ENCODE measurements at places on chromosomes 7 and 10.

GRCh38 chr7:73515178-73515577 is 6.9 kb downstream of the BAZ1B start:
- DNase-seq = no peak

DNA sequence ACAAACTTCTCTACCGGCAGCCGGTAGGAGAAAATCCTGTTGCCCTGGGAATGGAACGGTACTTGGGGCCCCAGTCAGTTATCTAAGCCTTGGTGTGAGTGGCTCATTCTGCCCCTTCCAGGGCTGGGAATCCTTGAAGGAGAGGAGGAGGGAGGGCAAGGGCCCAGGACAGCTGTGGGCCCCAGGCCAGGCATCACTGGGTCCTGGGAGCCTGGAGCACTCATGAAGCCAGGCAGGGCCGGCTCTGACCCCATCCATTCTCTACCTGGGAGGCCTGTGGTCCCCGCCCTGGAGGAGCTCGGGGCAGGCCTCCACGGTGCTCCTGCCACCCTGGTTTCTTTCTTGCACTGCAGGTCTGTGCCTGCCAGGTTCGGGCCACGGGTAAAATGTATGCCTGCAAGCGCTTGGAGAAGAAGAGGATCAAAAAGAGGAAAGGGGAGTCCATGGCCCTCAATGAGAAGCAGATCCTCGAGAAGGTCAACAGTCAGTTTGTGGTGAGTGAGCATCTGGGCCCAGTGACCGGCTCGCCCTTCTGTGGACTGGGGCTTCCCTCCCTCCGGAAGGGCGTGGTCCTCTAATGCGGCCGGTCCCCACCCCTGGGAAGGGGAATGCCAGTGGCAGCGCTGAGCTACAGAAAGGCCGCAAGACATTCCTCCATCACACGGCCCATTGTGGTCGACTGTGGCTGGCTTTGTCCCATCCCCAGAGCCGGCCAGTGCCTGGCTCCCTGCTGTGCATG is 111.3 kb downstream of the RGS10 start:
- no peak for DNase-seq

- no peak for DNase-seq
These were observed 58.3 kb upstream of the PPP1R9A start for GRCh38 chr7:94848992-94849576.

- DNase-seq = no peak
These were observed 37.6 kb upstream of the ELFN1 start for GRCh38 chr7:1632506-1632905.

DNA sequence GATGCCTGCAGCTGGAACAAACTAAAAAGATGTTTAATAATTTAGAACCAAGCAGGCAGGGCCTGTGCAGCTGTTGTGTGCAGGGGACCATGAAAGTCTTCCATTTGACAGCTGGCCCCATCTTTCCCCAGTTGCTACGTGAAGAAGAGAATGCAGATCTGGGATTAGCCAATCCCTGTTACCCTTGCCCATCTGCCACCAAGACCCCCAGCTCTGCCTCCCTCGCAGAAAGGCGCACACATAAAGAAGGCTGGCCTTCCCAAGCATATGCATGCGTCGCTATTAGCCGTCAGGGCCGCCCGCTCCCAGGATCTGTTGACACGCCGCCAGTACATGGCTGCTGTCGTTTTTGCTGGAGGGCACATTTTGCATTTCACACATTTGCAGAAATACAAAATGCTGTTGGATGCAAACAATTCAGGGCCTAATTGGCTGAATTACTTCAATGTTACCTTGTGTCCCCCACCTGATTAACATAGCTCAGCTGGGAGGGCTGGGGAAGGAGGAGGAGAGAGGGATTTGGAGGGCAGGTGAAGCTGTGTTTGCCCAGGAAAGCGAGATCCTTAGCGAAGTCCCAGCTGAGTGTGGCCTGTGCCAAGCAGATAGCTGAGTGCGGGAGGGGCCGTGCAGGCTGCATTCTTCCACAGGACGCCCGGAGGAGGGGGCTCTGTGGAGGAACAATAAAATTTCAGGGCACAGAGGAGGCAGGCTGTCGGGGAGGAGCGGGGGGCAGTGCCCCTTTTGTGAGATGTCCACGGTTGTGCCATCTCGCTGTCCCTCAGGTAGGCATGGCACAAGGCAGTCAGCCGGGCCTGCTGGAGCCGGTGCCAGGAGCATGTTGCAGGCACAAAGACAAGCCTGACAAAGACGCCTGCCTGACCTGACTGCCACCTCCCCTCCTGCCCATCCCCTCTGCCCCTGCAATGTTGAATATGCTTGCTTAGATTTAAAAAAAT is 443.0 kb upstream of the MKI67 start:
- DNase-seq = no peak

- DNase-seq = no peak
These were observed 86.3 kb upstream of the STK17A start for GRCh38 chr7:43496596-43496995.

- DNase-seq = peak; percentile 85
These were observed at the start of gene BCL7B for GRCh38 chr7:73557397-73558257. BCL7B (minus strand) TSS chr7:73557690; CDS start chr7:73557578, 112 bp downstream.

GRCh38 chr10:77949167-77949566 is 22.6 kb upstream of the DLG5 start:
- no peak for DNase-seq

- no peak for DNase-seq
These were observed 5.8 kb downstream of the ZNF365 start for GRCh38 chr10:62380016-62380415.

GRCh38 chr10:34698979-34699378 is 116.1 kb downstream of the PARD3 start:
- no peak for DNase-seq

DNA sequence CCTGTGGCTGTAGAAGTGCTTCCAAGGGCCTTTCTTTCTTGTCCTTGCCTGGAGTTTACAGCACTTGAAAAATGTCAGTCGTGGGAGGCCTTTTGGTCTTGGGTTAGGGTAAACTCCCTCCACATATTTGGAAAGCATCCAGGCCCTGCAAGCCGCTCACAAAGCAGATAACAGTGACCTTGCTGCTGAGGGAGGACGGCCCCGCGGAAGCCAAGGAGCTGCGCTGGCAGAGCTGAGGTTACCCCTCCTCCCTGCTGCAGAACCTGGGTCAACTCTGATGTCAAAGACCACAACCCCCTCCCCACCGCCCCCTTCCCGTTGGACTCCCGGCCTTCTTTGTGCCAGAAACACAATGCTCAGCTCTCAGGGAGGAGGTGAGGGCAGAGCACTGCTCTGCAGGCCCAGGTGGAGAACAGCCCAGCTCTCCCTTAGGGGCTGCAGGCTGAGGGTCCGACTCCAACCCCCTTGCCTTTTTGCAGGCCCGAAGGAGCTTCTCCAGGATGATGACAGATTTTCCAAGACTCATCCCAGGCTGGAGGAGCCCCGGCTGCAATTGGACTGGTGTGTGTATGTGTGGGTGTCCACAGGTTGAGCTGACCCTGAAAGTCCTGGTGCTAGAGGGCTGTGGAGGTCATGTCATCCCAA is 957.6 kb upstream of the ZNF722 start:
- DNase-seq = no peak

- DNase-seq = no peak
These were observed 128.5 kb upstream of the TNS3 start for GRCh38 chr7:47710201-47710935.

GRCh38 chr7:116545411-116545993 is 20.7 kb downstream of the CAV1 start:
- no peak for DNase-seq

Measured in thymus (tissue), 14 donors.